ENCODE measurements at places on chromosomes 12 and 14.
A peak's percentile ranks its signal among the peaks of the same experiment; 100 is the strongest.

GRCh38 chr12:29282031-29282816 lies 98.7 kb downstream of the ERGIC2 start:
- DNase-seq: no peak

DNA sequence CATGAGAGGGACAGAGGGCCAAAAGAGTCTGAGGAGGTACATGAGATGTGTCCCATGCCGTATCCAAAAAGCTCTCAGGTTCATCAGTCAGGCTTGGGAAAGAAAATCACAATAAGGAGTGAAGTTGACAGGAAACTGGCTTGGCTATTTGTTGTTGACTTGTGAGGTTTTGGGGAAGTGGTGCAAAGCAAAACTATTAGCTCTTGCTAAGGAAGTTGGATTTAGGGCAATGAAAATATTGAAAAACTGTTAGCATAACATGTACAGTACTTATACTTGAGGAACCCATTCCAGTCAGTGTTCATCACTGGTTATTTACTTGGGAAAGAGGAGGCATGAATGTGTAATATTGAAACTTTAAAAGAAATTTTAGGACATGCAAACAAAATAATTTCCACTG lies 145.9 kb downstream of the DUSP6 start:
- no peak for DNase-seq

GRCh38 chr12:76197283-76197682 lies 112.8 kb upstream of the NAP1L1 start:
- DNase-seq: no peak

- DNase-seq: no peak
Measured at GRCh38 chr14:96263347-96264199, 7.6 kb downstream of the BDKRB1 start.

DNA sequence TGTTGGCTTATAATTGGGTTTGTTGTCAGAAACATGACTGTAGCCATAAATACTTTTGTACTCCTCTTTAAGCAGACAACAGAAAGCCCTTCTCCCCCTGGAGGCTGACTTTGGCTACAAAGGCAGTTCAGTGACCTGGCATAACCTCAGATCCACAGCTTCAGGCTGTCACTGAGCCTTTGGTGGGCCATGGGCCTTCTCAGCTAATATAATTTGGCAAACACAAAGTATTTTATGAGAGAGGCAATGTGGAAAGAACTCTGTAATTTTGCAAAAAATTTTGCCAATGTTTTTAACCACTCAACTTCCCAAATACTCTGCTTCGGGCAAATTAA lies 15.5 kb upstream of the MGP start:
- DNase-seq: no peak

DNA sequence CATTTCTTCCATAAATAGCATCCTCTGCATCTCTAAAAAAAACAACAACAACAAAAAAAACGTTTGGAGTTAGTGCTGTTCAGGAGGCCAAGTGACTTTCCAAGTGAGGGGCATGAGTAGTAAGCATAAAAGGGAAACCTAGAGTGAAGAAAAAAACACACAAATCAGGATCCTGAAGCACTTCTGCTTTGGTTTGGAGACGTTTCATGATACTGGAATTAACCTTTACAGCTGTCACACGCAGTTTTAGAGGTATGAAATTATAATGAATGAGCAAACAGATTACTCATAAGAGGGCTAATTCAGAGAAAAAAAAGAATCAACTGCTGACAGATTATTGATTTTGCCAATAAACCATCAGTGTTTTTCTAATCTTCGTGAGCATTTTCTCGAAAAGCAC lies 3.8 kb downstream of the SRSF9 start:
- no peak for DNase-seq

DNA sequence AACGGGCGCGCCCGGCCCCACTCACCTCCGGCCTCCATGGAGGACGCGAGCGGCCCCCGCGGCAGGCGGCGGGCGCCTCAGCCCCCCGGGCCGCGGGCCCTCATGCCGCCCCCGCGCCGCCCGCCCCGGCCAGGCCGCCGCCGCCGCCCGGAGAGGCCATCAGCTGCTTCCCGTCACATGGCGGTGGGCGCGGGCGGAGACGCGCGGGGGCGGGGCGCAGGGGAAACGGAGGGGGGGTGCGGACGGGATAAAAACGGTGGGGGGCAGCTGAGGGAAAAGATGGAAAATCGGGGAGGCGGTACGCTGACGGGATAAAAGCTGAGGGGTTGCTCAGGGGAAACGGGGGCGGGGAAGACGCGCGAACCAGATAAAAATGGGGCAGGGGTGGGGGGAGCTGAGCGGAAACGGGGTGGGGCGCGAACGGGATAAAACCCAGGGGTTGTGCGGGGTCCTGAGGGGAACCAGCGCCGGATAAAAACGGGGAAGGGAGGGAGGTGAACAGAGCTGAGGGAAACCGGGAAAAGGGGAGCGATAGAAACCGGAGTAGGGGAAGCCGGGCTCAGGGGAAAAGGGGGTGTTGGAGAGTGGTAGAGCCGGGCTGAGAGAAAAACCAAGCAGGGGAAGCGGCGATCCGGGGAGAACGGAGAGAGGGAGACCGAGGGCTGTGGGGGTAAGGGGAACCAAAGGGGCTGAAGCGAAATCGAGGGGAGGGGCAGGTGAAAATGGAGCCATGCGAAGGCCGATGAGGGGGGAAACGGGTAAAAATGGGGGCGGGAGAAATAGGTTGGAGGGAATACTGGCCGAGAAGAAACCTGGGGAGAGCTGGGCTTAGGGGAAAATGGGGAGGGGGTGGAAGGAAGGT lies at the start of gene WSB2:
Gene WSB2, minus strand, starts transcription at position 169 of the 862 bp plus-strand sequence. Its CDS starts 131 bp downstream, at position 38.
- peak; percentile 82 for DNase-seq

DNA sequence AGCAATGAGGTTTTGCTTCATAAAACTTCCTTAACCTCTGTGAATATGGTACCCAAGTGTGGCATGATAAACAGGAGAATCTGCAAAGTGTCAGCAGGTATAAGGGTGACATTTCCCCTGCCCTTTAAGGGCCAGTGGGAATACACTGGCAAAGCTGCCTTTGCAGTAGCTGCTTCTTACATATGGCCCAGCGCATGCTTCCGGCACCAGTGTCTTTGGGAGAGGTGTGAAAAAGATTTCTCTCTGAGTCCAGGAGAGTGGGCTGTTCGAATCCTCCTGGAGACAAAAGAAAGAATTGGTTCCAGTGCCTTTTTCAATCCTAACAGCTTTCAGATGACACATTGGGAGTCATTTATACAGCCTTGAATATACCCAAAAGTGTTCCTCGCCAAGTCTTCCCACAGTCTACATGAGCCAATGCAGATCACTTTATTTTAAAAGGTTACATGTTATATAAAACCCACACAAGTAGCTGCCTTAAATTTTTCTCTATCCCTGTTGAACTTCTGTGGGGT lies 437.7 kb downstream of the PRKD1 start:
- DNase-seq: no peak

DNA sequence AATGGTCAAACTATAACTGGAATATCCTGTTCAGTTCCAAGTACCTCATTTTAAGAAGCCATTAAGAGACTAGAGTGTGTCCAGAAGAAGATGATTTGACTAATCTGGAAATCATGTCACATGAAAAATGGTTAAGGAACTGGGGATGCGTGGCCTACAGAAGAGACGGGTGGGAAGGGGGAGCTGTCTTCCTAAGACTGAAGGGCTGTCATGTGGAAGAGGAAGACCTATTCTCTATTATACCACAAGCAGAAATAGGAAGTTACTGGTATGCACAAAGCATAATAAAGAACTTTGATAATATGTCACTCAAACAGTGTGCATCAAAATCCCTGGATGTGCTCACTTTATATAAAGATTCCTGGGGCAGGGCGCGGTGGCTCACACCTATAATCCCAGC lies 50.3 kb downstream of the HECTD4 start:
- DNase-seq: no peak

Data from eye (tissue), 1 donor.